ENCODE measurements at places on chromosomes 7 and 10.
A peak's percentile ranks its signal among the peaks of the same experiment; 100 is the strongest.

GRCh38 chr7:44629829-44630522, 23.5 kb downstream of the OGDH start:
- DNase-seq, result no peak

GRCh38 chr10:98488669-98489430, 42.1 kb upstream of the HPS1 start:
- DNase-seq, result no peak

DNA sequence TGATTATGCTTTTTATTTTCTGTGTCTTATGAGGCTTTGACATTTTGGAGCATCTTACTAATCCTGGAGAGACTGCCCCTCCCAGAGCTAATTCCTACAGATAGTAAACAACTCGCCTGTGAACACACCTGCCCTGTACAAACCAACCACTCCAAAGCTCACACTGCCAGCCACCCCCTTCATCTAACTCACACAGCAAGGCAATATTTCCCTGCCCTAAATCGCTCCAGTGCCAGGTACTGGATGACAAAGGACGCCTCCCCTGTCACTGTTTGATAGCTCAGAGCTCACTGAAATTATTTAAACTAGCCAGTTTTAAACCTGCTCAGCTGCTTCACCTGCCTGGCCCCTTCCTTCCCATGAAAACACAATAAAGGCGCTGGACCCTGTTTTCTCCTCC, 535.1 kb upstream of the CELF2 start:
- DNase-seq, result no peak

- no peak for DNase-seq
These were observed 96.8 kb upstream of the LSM8 start for GRCh38 chr7:118087126-118087525.

GRCh38 chr10:133460208-133460769, 6.5 kb downstream of the SCART1 start:
- no peak for DNase-seq

DNA sequence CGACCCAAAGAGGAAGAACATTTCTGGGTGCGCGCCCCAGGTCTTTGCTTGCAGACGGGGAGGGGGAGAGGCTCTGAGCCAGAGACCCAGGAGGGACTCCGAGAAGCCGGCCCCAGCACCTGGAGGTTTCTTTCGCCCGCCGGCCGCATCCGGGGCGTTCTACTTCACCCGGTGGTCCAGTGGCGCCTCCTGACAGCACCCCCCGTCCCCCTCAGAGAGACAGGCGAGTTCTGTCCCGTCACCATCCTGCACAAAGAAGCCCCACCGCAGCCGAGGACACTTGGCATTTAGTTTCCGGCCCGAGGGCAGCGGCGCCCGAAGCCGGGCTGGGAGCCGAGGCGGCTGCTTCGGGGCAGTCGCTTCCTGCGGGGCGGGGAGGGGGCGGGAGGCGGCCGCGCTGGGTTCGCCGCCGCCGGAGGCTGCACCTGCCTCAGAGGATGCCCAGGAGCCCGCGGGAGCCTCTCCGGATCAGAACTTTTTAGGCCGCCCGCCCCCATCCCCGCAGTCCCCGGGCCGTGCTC, at the start of gene TMEM178B:
Gene TMEM178B (plus strand): TSS at position 424 of the 521 bp plus-strand sequence.
- no peak for DNase-seq

DNA sequence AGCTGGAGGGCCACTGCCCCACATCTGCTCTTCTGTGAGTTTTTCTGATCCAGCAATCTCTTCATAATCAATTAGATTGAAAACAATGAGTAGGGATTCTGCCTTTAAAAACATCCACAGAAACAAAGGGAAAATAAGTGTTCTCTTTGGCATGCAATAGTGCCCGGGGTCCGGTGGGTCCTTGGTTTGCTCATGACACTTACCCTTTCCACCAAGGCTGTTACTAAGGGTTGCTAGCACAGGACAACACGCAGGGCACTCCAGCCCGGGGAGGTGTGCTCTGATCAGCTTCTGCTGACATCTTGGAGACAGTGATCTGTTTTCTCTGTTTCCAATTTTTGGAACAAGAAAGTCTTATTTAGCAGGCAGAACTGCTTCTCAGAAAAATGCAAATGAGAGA, 146.7 kb downstream of the TEX36 start:
- DNase-seq, result no peak

DNA sequence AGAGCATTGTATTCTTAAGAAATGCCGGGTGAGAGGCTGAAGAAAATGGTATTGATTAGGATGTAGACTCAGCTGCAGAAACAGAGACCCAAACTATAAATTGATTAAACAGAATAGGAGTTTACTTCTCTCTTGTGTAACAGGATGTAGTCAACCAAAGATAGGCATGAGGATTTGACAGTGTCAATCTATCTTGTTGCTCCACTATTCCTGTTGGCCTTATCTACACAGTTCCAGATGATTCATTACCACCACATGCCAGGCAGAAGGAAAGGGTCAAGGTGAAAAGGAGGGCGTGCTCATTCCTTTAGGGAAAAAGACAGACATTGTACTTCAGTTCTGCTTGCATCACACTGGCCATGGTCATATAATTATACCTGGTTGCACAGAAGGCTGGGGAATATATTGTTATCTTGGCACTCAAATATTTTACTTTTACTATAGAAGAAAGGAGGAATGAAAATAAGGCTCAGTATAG, 11.9 kb upstream of the DMTF1 start:
- DNase-seq, result no peak

DNA sequence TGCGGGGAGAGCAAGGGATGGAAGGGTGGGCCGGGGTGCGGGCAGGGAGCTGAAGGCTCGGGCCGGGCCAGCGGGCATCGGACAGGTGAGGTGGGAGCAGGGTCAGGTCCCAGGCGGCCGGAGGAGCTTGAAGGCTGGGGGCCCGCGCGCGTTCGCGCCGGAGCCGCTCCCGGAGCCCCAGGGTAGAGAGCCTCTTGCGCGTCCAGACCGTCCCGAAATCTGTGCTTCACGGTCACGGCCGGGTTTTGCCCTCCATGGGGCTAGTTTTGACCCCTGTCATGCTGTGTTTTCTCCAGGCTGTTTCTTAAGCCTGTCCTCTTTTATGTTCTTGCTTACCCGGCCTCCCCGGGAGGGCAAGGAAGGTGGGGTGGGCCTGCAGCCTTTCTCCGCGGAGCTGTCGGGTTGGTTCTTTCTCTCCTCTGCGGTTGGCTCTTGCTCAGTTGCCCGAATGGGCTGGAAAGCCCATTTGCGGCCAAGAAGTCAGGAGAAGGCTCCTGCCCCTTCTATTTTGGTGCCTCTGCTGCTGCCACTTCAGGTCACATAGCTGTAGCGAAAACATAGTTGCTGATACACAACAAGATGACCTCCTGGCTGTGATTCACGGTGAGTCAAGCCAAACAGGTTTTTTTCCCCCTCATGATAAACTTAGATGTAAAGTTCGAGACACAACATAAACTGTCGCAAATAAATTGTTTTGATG, 650 bp downstream of the UBE2D1 start:
- peak; percentile 42 for DNase-seq

DNA sequence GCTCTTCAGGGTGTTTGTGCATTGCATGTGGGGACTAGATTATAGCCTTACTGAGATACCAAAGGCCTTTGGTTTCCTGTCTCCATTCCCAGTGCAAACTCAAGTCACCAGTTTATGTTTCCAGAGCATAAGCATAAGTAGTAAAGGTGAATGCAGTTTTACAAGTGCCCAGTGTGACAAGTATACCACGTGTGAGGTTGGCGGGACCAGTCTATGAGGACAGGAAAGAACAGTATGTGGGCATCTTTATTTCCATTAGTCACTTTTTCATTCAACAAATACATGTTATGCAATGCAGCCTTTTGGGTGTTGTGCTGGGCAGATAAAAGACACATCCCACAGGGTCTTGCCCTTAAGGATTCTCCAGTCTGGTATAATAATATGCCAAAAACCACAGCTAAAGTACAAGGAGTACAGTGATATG, 146.5 kb downstream of the ARID5B start:
- DNase-seq, result no peak

DNA sequence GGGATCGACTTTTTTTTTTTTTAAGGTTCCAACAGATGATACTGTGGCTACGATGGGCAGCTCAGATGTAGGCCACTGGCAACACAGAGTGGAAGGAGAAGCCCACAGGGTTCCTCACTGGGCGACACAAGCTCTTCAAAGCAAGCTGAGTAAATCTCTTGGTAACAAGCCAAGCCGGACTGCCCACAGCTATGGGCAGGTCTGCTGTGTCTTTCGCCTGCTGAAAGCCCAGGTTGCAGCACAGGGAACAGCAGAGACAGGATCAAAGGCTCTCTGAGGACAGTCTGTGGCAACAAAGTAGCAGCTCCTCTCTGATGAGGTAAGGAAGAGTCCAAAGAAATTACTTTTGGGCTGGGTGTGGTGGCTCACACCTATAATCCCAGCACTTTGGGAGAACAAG, 83.6 kb downstream of the KCNMA1 start:
- peak; percentile 36 for DNase-seq

- DNase-seq, result no peak
These were observed 972 bp downstream of the PAOX start for GRCh38 chr10:133379801-133380666.
